HS-27A (cell line): ENCODE measurements at places on chromosomes 12 and 14.
A peak's percentile ranks its signal among the peaks of the same experiment; 100 is the strongest.

- DNase-seq: no peak
Measured at GRCh38 chr12:4610481-4610880, 38.4 kb downstream of the AKAP3 start.

- DNase-seq: no peak
Measured at GRCh38 chr12:108757856-108758255, 26.5 kb upstream of the CORO1C start.

- peak; percentile 51 for DNase-seq
Measured at GRCh38 chr14:83347874-83348273, 1814.2 kb upstream of the SEL1L start.

- no peak for DNase-seq
Measured at GRCh38 chr14:30223966-30224365, 296.3 kb upstream of the PRKD1 start.

DNA sequence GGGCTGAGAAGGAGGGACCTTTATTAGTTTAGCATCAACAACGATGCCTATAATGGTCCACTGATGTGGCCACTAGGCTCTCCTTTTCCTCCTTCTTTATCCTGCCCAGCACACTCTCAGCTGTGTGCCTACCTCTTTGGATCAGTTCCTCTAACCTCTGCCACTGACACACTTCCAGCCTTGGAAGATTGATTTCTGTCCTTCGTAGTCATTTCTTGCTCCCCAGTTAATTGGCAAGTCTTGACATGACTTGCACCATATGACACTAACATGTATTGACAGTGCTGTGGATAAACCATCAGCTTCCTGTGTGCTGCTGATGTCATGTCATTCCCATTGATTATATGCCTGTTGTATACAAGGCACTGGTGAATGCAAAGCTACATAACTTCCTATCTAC is 90.2 kb upstream of the PLEKHG7 start:
- no peak for DNase-seq

GRCh38 chr12:17950898-17951297 is 139.1 kb downstream of the RERGL start:
- DNase-seq: no peak

- no peak for DNase-seq
Measured at GRCh38 chr12:52148464-52149181, 43.2 kb downstream of the KRT80 start.

GRCh38 chr12:114165921-114166320 is 199.8 kb upstream of the RBM19 start:
- no peak for DNase-seq

- DNase-seq: no peak
Measured at GRCh38 chr12:122870867-122871664, 24.9 kb downstream of the VPS37B start.

GRCh38 chr12:12358528-12358927 is 1.6 kb downstream of the BORCS5 start:
- no peak for DNase-seq

- DNase-seq: no peak
Measured at GRCh38 chr14:88914956-88915355, 90.5 kb downstream of the TTC8 start.
